ENCODE measurements at places on chromosomes 4 and X.

- DNase-seq: no peak
Observed at GRCh38 chr4:25628451-25628850, 27.2 kb upstream of the SLC34A2 start.

GRCh38 chr4:165461159-165461821, 82.5 kb downstream of the CPE start:
- DNase-seq: no peak

DNA sequence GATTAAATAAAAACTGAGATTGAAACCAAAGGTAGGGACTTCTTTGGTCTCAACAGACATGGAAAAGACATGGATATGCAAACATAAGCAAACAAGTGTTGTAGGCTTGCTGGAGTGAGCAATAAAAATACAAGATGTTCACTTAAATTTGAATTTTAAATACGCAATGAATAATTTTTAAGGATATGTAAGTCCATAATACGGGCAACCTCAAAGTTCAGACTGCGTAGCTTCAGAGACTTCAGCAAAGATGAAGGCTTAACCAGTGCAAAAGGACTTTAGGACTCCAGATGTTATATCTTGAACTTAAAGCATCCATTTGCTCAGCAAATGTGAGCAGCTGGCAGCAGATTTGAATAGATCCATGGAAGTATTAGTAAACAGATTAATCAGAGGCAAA, 549.3 kb downstream of the ARAP2 start:
- DNase-seq: no peak

GRCh38 chr4:150961566-150961965, 53.5 kb downstream of the LRBA start:
- DNase-seq: no peak

- DNase-seq: no peak
Observed at GRCh38 chr4:41095192-41095872, 119.0 kb downstream of the APBB2 start.

DNA sequence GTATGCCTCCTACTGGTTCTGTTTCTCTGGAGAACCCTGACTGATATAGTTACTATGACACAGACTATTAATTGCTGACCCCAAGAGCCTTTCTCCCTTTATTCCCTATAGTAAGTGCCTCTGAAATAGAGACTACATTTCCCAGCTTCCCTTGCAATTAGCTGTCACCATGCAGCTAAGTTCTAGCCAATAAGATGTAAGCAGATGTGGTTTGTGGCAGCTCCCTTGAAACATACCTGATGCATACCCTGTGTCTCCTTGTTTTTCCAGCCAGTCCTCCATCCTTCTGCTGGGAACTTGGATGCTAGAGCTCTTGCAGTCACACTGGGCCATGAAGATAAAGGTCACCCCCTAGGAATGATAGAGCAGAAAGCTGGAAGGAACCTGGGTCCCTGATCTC, 9.7 kb upstream of the TMEM165 start:
- DNase-seq: peak; percentile 37

GRCh38 chr4:94561249-94562024, 109.7 kb downstream of the PDLIM5 start:
- DNase-seq: no peak

- no peak for DNase-seq
Observed at GRCh38 chr4:41658163-41658562, 90.4 kb downstream of the PHOX2B start.

- DNase-seq: no peak
Observed at GRCh38 chr4:3374011-3374645, 67.6 kb upstream of the HGFAC start.

DNA sequence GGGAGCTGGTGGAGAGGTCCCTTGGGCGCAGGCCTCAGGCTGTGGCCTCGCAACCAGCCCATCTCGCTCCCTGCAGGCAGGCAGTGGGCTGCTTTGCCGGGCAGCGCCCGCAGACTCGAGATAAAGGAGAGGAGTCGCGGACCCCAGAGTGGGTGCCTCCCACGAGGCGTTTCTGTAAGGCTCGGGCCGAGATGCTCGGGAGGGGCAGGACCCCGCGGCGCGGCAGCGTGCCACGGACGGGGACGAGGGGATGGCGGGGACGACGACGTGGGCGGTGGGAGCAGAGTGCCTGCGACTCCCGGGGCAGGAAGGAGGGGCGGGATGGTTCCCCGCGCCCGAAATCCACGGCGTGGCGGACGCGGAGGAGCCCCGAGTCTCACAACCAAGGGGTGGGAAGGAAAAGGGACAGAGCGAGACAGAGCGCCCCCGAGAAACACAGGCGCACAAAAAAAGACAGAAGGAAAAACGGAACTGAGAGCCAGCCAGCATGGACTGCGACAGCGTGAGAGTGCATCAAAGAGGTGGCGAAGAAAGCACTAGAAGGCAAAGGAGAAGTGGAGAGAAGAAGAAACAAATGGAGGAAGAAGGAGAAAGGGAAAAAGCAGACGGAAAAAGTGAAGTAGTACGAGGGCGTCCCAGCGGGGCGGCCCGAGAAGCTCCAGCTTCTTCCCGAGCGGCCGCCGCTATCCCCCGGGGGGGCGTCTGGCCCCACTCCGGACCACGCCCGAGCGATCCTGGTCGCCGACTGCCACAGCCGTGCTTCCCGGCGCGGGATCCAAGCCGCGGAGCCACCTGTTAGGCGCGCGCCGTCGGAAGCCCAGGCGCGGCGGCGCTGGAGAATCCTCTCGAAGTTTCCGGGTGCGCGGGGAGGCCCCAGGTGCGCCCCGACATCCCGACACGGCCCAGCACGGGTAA, 1.5 kb downstream of the BEND4 start:
- DNase-seq: no peak

- no peak for DNase-seq
Observed at GRCh38 chr4:139470295-139470694, 16.4 kb downstream of the RAB33B start.

- DNase-seq: no peak
Observed at GRCh38 chr4:163558539-163559044, 64.1 kb downstream of the TMA16 start.

DNA sequence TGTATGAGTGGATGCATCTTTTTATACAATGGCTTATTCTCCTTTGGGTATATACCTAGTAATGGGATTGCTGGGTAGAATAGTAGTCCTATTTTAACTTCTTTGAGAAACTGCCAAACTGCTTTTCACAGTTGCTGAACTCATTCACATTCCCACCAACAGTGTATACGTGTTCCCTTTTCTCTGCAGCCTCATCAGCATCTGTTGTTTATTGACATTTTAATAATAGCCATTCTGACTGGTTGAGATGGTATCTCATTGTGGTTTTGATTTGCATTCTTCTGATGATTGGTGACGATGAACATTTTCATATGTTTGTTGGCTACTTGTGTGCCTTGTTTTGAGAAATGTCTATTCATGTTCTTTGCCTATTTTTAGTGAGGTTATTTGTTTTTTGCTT, 687.0 kb upstream of the EPHA5 start:
- DNase-seq: no peak

DNA sequence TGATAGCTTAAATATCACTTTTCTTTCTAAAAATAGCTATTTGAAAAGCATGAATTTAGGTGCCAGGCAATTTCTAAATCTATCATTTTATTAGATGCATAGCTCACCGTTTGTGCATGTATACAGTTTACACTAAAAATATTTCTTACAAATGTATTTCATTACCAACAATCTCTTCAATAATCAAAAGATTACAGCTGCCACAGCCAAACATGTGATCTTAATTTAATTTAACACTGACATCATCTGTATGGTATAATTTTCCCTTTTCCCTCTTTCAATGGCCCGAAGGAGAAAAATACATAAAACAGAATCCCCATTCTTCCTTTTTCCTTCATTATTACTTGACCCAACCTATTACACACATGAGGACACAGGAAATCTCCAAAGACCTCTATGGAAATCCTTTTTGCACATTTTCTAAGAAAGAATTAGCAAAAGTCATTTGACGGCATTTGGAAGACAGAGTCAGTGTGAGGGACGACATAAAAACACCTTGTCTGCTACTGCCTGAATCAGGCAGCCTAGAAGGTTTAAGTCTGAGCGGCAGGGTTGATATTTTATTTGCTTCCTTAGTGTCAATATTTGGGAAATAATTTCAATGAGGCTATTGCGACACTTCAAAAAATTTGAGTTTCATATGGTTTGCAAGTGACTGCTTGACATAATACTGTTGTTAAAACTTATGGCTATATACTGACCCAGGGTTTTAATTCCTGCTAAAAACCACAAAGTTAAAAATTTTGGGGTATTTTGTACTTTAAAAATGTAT, 111.2 kb downstream of the TTC29 start:
- no peak for DNase-seq

- DNase-seq: peak; percentile 70
Observed at GRCh38 chrX:129654652-129655546, at the start of gene APLN. Gene APLN (minus strand): TSS chrX:129654956. CDS start chrX:129654630, 326 bp downstream.

DNA sequence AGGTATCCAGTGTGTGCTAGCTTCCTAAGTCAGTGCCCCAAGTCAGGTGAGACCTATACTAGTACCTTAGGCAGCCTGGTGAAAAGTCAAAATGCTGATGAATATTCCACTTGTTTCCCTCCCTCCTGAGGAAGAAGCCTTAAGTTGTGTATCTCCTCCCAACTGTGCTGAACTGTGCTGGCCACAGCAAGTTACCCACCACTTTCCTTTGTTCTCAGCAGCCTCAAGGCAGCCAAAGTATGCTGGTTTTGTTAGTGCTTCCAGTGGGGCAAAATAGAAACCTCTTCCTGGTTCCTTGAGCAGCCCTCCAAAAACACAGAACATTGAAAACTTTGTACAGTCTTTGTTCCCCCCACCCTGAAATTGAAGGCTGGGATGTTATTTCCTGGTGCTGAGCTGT, 13.9 kb downstream of the ATG4A start:
- DNase-seq: no peak

GRCh38 chr4:173835903-173836302, 305.9 kb upstream of the HAND2 start:
- no peak for DNase-seq

GRCh38 chr4:120071192-120071795, 4.6 kb upstream of the MAD2L1 start:
- peak; percentile 75 for DNase-seq

- DNase-seq: no peak
Observed at GRCh38 chr4:186368281-186368680, 102.3 kb downstream of the F11 start.

DNA sequence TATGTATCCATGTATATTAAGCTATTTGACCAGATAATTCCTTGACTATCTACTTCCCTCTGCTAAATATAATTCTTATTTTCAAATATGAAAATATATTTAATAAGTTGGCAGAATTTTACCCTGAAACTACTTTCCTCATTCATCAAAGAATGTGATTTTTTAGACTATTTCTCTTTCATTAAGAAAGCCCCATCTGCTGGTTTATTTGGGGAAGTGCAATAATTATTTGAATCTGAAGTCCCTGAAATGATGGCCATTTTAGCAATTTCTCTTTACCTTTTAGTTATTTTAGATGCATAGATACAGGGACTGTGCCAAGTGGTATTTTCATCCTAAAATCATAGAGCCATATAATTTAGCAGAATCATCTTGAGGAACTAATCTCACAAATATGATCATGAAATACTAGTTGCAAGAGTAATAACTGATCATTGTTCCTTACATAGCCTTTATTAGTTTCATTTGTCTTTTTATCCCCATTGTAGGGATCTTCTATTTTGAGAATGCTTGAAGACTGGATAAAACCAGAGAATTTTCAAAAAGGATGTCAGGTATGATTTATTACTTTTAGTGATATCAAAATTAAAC, 39.0 kb downstream of the ENPEP start:
- peak; percentile 22 for DNase-seq

- no peak for DNase-seq
Observed at GRCh38 chr4:72875138-72875537, 194.4 kb downstream of the COX18 start.

DNA sequence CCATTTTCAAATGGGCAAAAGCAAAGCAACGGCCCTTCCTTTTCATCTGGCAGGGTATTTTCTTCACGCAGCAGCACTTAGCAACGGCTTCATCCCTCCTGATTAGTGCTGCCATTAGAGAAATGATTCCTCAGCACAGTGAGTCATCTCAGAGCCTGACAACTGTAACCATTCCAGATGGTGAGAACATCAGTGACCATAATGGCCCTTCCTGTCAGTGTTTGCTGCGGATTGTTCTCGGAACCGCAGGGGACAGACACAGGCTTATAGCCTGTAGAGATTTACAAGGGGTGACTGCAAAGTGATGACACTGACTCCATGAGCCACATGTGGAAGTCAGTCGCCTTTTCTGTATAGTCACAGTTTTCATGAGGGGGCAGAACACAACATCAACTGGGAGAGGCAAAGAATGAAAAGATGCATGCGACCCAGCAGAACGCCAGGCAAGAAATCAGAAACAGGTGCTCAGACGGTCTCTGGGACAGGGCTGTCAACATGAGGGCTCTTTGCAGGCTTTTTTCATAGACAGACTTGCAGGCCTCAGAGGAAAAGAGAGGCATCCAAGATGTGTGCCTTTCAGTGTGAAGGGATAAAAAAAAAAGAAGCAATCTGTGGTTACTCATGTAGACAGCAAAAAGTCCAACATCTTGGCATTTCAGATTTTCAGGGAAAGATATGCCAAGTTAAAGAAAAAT, 69.9 kb upstream of the FBXW7 start:
- no peak for DNase-seq

- no peak for DNase-seq
Observed at GRCh38 chrX:46311581-46312120, 233.6 kb downstream of the ZNF674 start.

DNA sequence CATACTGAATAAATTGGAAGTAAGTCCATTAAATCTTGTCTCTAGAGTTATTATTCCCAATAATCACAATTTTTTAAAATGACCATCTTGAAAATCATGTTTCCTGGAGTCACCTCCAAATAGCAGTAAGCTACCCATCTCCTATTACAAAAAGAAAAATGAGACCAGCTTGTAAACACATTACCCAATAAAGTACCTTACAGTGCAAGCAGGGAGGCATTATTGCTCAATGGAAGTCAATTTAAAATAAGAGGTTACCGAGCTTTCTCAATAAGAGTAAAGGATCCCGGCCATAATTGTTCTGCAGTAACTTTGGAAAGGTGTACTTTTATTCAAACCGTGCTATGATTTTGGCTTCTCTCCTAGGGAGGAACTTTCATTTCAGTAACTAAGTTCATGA, 78.0 kb downstream of the DMD start:
- no peak for DNase-seq

- DNase-seq: no peak
Observed at GRCh38 chr4:57877047-57877458, 766.9 kb upstream of the IGFBP7 start.

DNA sequence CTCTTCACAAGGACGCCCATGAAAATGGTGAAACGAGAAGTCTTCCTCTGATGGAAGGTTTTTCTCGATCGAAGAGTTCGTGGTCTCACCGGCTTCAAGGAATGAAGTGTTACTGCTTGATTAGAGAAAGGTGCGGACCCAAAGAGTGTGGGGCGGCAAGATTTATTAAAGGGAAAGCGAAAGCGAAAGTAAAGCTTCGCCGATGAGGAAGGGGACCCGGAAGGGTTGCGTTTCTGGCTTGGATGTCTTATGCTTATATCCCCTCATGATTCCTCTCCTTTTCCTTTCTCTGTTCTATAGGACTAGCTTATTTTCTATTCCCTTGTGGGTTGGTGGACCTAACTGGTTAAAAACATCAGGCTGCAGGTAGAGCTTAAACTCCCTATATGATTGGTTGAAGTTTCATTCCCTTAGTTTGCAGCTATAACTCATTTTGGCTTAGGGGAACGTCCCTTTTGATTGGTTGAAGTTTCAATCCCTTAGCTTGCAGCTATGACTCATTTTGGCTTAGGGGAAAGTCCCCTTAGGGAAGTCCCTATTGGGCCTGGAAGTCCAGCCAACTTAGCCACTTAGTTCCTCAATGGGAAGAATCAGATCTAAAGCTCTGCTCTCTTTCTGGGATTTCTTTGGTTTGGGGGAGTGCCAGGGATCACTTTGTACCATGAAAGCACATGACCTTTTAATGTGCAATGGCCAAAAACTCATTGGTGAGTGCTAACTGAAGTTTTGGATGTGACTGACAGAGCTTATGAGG, 1025.0 kb upstream of the PCDH10 start:
- no peak for DNase-seq
